WTC11 (cell line): ENCODE measurements at places on chromosomes 2 and 18.

GRCh38 chr2:205947621-205948495 is 138.1 kb downstream of the INO80D start:
- DNase-seq = peak; percentile 73

- DNase-seq = no peak
Measured at GRCh38 chr2:200782251-200782650, 29.5 kb upstream of the BZW1 start.

GRCh38 chr18:55244546-55244945 is 285.3 kb upstream of the CCDC68 start:
- DNase-seq = no peak

GRCh38 chr2:56889738-56890137 is 705.9 kb downstream of the CCDC85A start:
- DNase-seq = no peak

DNA sequence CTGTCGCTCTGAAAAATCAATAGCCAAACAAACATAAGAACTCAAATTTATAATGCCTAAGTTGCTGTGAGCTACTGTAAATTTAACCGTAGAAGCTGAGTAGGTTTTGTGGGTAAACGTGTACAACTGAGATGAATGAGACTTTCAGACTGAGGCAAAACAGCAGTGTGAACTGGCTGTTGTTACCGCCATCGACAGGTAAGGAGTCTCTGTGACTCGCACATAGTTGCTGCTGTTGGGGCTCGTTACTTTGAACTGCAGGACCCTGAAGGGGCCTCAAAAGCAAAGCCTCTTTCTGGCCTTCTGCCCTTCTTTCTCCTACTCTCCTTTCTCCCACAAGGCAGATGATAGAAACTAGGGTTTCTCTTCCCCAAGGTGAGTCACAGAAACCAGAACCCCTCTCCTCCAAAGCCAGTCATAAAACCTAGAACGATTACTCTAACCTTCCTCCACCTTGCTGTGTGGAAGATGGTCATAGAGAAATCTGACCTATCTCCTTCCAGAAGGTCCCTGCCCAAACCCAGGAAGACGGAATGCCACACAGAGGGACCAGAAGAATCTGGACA is 101.2 kb downstream of the DLGAP1 start:
- no peak for DNase-seq

- DNase-seq = no peak
Measured at GRCh38 chr2:217393585-217394032, 533.7 kb upstream of the TNP1 start.

GRCh38 chr2:102251042-102251848 is 60.1 kb upstream of the IL1RL1 start:
- peak; percentile 80 for DNase-seq

- DNase-seq = peak; percentile 99
Measured at GRCh38 chr2:159286709-159287441, 372 bp upstream of the WDSUB1 start.

GRCh38 chr18:7619676-7620075 is 52.6 kb downstream of the PTPRM start:
- DNase-seq = no peak

GRCh38 chr2:184558713-184559464 is 39.4 kb upstream of the ZNF804A start:
- no peak for DNase-seq

DNA sequence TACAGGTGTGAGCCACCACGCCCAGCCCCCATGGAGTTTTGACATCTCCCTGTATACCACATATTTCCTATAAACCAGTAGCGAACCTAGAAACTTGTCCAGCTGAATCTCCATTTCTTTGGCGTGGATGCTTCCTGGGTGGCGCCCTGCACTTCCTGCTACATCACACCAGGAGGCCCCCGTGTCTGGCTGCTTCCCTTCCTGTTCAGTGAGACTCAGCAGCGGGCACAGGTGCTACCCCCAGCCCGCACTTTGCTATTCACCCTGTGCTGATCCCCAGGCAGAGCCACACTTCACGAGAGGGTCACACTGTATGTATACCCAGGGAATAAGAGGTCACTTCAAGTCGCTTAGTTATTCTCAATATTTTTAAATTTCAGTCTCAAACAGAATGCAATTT is 35.0 kb downstream of the CYP27C1 start:
- DNase-seq = no peak

DNA sequence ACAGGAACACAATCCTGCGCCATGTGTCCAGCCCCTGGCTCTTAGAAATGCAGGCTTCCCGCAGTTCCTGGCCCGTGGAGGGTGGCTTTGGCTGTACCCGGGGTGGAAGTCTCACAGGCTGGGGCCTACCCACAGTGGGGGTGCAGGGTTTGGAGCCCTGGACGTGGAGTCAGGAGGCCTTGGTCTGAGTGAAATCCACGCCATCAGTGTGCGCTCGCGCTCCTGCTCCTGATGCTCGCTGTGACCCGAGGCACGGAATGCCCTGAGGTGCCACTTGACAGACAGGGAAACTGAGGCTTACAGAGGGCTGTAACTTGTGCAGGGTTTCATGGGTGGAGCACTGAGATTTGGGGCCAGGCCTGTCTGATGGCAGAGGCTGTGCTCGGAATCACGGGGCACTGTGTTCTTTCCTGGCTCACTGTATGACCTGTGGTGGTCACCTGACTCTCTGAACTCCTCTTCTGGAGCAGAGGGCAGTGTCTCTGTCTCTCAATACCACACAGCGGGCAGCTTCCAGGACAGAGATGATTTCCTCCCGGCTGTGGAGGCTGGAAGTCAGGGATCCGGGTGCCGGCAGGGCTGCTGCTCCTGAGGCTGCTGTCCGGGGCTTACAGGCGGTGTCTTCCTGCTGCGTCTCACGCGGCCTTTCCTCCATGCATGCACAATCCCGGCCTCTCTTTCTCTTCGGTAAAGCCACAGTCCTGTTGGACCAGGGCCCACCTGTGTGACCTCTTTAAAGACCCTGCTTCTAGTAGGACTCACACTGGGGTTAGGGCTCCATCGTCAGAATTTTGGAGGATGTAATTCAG is 25.9 kb upstream of the ALLC start:
- DNase-seq = no peak

DNA sequence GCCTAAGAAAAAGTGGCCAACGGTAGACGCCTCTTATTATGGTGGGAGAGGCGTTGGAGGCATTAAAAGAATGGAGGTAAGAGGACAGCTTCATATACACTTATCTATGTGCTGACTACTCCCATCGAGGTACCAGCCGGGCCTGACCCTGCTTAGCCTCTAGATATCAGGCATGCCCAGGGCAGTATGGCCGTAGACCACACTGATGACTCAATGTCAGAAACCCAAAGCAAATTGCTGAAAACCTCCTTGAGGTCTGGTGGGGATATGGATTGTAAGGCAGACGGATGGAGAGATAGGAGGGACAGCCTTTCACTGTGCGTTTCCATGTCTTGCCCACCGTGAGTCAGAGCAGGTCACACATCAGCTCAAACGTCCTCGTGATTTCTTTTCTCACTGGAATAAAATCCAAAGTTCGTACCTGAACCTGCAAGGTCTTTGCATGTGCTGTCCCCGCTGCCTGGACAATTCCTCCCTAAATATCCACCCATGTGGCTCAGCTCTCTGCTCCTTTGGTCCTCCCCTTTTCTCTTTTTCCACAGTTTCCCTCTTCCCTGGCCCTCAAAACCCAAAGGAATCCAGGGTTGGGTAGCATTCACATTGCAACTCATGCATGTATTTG is 168.9 kb downstream of the ANTXR1 start:
- DNase-seq = no peak

- DNase-seq = no peak
Measured at GRCh38 chr2:221323513-221323912, 248.6 kb downstream of the EPHA4 start.

DNA sequence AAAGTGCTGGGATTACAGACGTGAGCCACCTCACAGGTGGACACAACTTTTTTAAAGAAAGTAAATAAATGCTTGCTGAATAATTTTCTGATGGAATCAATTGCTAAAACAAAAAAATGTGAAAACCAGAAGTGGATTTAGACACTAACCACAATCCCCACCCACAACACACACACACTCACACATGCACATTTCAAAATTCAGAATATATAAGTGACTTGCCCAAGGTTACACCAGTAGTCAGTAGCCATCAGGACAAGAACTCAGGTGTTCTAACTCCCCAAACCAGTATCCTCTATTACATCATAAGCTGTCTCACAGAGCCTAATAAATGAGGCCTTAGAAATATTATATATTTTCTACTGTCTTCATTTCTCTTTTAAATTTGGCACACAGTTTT is 1923.6 kb upstream of the PIK3C3 start:
- DNase-seq = no peak

DNA sequence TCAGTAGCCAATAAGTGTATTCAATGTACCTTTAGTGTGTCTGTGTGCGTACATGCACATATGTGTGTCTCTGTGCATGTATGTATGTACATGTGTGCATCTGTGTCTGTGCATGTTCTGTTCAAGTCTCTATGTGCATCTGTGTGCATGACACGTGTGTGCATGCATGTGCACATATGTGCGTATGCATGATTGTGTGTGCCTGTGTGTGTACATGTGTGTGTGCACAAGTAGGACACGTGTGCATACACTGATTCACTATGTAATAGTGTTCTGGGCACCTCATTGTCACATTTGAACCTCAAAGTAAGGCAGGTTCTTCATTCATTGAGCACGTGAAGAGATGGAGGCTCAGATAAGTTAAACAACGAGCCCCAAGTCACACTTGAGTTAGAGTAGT is 142.6 kb upstream of the COPS8 start:
- no peak for DNase-seq

DNA sequence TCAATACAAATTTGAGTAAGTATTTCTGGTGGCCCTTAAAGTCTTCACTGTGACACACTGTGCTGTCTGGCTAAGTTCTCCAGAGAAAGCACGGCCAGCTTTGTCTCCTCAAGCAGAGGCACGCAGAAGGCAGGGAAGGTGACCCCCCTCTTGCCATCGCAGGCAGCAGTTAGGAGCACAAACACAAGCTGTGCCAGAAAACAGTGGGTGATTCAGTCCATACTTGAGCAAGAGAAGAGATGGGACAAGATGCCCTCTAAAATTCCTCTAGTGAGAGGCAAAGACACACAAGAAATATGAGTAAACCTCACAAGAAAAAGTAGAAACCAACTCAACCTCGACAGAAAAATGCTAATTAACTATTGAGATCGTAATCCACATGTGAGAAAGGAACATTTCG is 9.8 kb downstream of the MCEE start:
- DNase-seq = no peak

DNA sequence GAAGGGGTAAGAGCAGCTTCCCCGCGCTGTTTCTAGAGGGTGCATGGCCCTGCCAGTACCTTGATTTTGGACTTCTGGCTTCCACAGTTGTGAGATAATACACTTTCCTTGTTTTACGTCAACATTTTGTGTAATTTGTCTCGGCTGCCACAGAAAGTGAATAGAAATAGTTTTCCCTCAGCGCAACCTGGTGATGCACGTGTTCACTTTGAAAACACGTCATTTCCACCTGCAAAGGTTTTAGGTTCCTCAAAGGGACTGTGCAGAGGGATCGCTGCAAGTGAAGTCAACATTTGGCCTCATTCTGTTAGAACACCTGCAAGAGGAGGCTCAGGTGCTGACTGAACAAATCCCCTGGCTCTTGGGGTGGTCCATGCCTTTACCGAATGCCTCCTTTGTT is 71.7 kb downstream of the LONRF2 start:
- no peak for DNase-seq

DNA sequence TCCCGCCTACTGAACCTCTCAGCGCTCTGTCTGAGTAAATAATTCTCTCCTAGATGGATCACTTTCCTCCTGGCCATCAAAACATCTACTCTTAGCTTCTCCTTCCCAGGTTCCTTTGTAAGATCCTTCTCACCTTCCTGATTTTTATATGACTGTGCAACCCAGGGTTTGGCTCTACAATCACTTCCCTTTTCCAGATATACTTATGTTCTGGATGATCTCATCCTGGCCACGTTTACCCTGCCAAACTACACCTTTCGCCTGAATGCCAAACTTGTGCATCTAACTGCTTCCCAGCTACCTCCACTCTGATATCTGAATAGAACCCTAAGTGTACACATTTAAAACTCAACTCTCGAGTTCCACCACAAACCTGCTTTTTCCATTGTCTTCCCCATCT is 290.5 kb upstream of the REV1 start:
- no peak for DNase-seq

- no peak for DNase-seq
Measured at GRCh38 chr2:98867539-98868309, 68.3 kb downstream of the CRACDL start.

DNA sequence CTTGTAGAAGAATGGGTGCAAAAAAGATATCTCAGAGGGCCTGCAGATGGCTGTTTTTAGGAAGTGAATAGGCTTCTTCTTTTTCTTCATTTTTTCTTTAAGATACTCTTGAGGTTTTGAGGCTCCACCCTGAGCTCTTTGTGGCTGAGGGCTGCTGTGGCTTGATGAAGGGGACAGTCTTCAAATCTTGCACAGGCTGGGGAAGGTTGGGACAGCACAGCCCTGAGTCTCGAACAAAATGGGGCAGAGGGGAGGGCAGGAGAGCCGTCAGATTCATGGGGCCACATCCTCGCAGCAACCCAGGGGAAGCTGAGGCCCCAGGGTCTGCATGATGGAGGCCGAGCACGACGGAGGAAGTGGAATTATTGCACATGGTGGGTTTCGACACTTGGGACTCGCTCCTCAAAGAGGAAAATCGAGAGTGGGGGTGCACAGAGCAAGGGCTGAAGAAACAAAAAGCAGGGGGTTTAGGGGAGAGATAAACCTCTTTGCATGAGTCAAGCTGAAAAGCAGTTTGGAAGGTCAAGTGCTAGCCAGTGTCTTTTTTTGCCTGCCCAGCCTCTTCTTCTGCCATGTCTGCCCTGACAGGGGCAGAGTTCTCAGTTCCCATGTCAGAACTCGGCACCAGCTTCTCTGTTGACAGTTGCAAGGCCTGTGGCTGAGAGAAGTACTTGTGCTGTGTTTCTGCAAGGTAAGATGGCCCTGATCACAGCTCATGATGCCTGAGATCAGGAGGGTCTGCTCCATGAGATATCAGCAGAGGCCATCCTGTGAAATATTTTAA is 19.5 kb downstream of the INPP4A start:
- no peak for DNase-seq

GRCh38 chr2:28102455-28102874 is 211.9 kb downstream of the BABAM2 start:
- DNase-seq = no peak

DNA sequence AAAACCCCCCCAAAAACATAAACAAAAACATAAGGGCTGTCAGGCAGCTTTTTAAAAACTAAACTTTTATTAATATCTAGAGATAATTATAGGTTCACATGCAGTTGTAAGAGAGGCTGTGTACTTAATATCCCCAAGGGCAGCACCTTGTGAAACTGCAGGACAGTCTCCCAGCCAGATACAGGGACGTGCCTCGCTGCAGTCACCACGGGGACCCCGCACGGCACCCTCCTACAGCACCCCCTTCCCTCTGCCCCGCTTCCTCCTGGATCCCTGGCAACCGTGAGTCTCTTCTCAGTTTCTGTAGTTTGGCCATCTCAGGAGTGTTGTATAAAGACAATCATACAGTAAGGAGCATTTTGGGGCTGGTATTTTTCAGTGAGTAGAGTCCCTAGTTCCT is 6.8 kb upstream of the COLEC11 start:
- no peak for DNase-seq

DNA sequence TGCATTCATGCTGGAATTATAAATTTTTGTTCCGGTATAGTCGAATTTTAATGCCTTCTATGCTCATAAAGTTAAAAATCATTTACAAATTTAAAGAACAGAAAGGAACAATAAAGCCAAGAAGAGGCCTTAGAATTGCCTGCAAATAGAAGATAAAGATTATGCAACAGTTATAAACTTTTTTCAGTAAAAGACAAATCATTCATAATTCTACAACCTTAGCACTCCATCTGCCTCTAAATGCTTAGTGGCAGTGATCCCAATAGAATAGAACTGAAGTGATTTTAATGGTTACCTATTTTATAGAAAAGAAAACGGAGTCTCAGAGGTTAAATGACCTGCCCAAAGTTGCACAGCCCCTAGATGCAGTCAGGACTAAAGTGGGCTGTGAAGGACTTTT is 211.2 kb downstream of the AGPS start:
- no peak for DNase-seq
